NCI-H1417 (cell line): ENCODE measurements at places on chromosomes 5 and 9.

- DNase-seq, result no peak
These were observed 41.7 kb downstream of the ICE1 start for GRCh38 chr5:5464036-5464715.

DNA sequence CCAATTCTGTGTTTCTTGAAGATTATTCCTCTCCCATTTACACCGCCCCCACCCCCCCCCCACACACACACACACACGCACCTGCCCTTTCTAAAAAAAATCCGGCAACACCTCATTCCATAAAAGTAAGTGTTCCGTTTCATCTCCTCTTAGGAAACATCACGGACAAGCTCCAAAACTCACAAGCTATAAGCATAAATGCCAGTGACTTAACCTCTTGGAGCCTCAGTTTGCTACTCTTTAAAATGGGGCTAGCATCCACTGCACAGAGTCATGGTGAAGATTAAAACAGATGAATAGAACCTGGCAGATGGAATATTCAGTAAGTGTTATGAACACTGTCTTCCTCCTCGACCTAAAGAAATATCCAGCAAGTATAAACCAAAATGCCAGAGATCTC lies 70.5 kb downstream of the PCDH1 start:
- DNase-seq, result no peak

GRCh38 chr9:109203761-109204360 lies 36.8 kb upstream of the FRRS1L start:
- no peak for DNase-seq

DNA sequence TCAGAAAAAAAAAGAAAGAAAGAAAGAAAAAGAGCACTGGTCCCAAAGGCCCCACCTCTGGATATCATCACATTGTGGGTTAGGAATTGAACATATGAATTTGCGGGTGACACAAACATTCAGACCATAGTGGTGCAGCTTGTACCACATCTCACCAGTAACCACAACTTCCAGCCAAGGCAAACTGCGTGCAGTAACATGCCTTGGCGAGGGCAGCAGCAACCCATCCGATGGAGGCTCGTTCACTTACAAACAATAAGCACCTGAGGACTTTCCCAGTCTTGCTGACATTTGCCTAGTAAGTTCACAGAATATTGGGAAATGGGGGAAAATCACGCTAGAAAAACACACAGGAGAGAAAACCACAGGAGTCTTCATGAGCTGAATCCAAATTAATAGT lies 508.1 kb downstream of the ZNF608 start:
- no peak for DNase-seq

GRCh38 chr5:6775571-6775970 lies 62.3 kb downstream of the TENT4A start:
- no peak for DNase-seq

DNA sequence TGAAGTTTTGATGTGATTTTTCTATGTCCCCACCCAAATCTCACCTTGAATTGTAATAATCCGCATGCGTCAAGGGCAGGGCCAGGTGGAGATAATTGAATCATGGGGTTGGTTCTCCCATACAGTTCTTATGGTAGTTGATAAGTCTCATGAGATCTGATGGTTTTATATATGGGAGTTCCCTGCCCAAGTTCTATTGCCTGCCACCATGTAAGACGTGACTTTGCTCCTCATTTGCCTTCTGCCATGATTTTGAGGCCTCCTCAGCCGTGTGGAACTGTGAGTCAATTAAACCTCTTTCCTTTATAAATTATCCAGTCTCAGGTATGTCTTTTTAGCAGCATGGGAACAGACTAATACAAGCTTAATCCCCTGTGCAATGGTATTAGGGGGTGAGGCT lies 25.5 kb upstream of the RAI14 start:
- DNase-seq, result no peak

GRCh38 chr5:1431896-1432295 lies 13.3 kb downstream of the SLC6A3 start:
- no peak for DNase-seq

DNA sequence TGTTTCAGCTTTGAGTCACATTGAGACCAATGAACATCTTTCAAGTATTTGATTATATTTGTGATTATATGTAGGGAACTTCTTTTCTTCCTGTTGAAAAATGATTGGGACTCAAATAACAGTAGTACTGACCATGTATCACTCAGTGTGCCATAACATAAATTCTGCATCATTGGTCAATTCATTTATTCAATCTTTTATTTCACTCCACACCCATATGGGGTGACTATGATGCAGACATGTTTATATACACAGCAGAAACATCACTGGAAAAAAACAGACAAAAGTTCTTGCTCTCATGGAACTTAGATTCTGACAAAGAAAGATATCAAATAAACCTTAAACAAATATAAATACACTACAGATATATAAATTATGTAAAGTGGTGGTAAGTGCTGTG lies 74.7 kb upstream of the ANXA1 start:
- no peak for DNase-seq

- DNase-seq, result no peak
These were observed 193.4 kb upstream of the WWC1 start for GRCh38 chr5:168097876-168098653.

DNA sequence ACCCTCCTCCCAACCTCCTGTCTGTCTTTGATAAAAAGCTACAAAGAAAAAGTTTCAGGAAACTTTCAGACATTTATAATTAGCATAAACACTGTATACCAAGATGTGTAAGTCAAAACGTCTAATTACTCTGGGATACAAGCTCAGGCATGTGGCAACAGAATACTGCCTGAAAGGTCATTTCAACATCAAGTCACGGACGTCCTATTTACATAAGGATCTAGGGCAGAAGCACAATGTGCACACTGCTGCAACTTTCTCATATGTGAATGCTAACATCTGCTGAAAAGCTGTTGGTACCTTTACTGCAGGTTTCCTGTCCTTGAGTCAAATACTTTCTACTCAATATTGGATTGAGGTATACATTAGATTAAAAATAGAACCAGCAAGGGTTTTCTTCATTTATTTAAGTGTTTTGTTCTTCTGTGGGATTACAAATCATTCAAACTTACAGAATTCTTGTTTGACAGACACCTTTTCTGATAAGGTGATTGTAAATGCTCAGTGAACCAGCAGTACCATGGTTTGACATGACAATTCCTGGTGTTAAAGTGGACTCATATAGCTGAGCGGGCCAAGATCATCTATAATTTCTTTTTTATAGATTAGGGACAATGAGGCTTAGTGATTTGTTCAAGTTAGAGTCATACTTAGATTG lies 36.8 kb downstream of the ELL2 start:
- no peak for DNase-seq

DNA sequence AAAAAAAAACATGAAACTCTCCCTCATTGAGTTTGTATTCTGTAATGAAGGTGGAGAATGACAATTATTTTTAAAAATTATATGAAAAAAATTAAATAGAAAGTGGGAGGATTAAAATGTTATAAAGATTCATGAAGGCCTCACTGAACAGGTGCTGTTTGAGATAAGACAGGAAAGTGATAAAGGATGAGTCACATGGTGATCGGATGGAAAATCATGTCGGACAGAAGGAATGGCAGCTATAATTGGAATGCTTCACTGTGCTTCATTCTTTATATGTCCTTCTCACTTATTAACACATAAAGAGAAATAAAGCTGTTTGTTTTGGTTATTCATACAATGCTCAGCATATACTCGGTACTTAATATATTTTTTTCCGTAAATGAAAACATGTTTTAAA lies 464.5 kb upstream of the RGMB start:
- no peak for DNase-seq

- no peak for DNase-seq
These were observed 75.1 kb upstream of the FAM120A start for GRCh38 chr9:93376411-93376810.

DNA sequence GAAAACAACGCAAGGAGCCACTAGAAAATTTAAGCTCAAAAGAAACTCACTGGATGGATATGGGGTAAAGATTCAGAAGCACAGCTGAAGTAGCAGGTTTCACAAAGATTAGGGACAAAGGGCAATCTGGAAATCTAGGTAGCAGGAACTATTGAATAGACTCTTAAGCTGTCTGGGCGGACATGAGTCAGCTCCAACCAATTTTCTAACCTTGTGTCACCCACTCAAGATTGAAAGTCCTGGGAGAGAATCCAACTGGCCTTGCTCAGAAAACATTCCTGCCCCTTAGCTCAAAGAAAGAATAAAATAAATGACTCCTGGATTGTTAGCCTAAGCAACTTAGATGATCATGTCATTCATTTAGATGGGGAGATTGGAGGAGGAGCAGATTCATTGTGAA lies 69.2 kb downstream of the STK32A start:
- DNase-seq, result no peak

DNA sequence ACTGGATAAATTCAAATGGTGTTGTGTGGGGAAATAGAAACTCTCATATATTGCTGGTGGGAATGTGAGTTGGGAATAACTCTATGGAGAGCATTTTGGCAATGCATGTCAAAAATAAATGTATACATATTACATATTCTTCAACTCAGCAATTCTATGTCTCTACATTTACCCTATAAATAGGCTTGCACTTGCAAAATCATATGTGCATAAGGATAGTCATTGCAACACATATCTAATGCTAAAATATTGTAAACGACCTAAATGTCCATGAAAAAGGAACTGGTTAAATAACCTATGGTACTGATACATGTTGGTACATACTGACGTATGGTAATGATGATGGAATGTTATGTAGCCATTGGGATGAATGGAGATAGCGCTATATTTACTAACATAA lies 94.5 kb upstream of the CHD1 start:
- no peak for DNase-seq

DNA sequence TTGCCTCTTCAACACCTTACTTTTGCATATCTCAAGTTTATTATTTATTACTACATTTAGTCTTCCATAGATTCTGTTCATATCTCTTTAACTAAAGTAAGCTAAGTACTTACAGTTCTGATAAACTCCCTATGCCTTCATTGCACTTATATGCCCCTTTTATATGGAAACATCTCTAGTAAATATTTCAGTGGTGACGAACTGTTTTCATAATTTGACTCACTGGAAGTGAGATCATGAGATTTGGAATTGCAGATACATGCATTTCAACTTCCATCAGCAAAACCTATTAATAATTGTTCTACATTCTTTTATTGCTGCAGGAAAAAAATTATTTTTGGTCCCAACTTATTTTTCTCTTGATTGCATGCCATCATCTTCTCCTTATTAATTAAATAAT lies 263.5 kb downstream of the CD180 start:
- DNase-seq, result no peak

- DNase-seq, result no peak
These were observed 25.8 kb upstream of the NFIB start for GRCh38 chr9:14339746-14340145.

- DNase-seq, result no peak
These were observed 225.5 kb downstream of the NDUFS4 start for GRCh38 chr5:53785924-53786323.

DNA sequence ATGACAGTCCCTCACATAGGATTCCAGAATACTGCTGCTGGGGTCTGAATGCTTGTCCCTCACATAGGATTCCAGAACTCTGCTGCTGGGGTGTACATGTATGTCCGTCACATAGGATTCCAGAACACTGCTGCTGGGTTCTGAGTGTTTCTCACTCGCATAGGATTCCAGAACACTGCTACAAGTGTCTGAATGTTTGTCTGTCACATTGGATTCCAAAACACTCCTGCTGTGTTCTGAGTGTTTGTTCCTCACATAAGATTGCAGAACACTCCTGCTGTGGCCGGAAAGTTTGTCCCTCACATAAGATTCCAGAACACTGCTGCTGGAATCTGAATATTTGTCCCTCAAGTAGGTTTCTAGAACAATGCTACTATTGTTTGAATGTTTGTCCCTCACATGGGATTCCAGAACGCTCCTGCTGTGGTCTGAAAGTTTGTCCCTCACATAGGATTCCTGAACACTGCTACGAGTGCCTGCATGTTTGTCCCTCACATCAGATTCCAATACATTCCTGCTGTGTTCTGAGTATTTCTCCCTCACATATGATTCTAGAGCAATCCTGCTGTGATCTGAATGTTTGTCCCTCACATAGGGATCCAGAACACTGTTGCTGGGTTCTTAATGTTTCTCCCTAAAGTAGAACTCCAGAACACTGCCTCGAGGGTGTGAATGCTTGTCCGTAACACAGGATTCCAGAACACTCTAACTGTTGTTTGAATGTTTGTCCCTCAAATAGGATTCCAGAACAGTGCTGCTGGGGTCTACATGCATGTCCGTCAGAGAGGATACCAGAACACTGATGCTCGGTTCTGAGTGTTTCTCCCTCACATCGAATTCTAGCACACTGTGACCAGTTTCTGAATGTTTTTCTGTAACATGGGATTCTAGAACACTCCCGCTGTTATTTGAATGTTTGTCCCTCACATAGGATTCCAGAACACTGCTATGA lies 200.4 kb downstream of the FOXD4L6 start:
- DNase-seq, result no peak

DNA sequence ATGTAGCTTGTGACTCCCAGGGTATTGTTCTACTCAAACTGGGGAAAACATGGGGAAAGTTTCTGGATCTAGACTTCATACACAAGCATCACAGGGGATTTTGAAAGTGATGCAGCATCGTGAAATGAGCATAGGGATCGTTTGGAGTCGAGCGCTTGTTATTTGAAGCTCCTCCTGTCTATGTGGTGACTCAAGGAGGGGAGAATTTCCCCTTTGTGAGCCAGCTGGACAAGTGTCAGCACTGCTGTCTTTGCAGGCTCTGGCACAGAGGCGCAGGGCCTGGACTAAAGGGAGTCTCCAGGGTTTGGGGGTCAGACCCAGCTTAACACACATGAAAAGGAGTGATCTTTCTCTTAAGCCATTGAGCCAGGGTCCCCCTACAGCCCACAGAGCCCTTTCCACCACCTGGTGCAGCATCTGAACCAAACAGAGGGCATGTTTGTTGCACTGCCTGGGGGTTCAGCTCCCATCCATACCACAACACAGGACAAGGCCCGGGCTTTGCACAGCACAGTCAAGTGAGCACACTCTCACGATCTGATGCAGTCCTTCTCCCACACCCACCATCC lies 51.0 kb downstream of the IRF1 start:
- no peak for DNase-seq

DNA sequence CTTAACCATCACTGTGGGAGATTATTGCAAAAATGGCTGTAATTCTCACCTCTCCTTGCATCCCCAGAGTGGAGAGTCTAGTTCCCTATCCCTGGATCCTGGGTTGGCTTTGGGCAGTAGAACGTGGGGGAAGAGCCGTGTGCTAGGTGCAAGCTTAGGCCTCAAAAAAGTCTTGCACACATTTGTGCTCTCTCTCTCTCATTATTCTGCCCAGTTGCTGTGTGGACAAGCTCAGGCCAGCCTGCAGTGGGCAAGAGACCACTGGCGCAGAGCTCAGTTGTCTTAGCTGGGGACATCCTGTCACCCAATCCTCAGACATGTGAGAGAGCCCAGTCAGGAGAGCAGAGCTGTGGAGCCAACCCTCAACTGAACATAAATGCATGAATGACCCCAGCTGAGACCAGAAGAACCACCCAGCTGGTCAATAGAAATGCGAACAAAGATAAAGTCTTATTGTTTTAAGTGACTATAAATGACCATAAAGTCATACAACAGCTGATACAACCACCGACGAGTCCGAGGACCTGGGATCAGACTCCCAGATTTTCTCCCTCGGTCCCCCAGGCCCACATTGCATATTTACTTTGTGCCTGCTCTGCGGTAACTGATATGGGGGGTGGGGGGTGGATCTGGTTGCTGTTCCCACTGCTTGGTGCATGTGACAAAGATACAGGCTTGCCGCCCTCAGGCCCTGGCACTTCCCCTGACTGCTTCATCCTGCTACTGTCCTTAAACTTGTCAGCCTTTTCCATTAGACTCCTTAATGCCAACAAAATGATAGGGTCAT lies 166.4 kb upstream of the MVB12B start:
- DNase-seq, result no peak

GRCh38 chr9:5854063-5854790 lies 21.3 kb upstream of the ERMP1 start:
- no peak for DNase-seq
